ENCODE measurements at places on chromosomes 3 and 15.
A peak's percentile ranks its signal among the peaks of the same experiment; 100 is the strongest.

GRCh38 chr3:9749645-9750555 is at the start of gene OGG1:
OGG1 (plus strand) TSS chr3:9749952; CDS start chr3:9750287, 335 bp downstream.
- DNase-seq, result peak; percentile 98

- DNase-seq, result no peak
Measured at GRCh38 chr3:966341-966740, 126.5 kb upstream of the CNTN6 start.

GRCh38 chr3:24661175-24661584 is 166.5 kb upstream of the THRB start:
- DNase-seq, result no peak

- no peak for DNase-seq
Measured at GRCh38 chr15:31387479-31388118, 61.0 kb downstream of the KLF13 start.

DNA sequence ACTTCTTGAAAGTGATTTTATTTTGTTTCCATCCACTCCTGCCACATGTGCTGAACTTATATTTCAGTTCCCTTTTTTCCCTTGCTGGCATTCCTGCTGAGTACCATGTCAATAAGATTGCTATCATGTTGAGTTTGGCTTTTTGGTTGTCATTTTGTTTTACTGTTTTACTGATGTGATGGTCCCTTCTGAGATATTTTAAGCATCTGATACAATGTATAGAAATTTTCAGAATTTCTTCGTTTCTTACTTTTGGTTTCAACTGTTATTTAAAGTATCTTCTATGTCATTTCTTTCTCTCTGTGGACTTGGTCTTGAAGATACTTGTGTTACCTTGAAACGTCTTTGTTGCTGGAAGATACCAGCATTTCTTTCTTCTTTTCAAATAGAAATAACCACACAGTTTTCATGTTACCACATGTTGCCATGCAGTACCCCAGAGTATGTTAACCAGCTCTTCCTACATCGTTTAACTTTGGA is 14.1 kb downstream of the SIDT1 start:
- DNase-seq, result no peak

GRCh38 chr3:1907911-1908310 is 190.8 kb upstream of the CNTN4 start:
- no peak for DNase-seq

GRCh38 chr3:87982421-87982820 is 76.4 kb downstream of the CGGBP1 start:
- DNase-seq, result no peak

GRCh38 chr3:16332904-16333426 is 68.0 kb downstream of the OXNAD1 start:
- peak; percentile 19 for DNase-seq

DNA sequence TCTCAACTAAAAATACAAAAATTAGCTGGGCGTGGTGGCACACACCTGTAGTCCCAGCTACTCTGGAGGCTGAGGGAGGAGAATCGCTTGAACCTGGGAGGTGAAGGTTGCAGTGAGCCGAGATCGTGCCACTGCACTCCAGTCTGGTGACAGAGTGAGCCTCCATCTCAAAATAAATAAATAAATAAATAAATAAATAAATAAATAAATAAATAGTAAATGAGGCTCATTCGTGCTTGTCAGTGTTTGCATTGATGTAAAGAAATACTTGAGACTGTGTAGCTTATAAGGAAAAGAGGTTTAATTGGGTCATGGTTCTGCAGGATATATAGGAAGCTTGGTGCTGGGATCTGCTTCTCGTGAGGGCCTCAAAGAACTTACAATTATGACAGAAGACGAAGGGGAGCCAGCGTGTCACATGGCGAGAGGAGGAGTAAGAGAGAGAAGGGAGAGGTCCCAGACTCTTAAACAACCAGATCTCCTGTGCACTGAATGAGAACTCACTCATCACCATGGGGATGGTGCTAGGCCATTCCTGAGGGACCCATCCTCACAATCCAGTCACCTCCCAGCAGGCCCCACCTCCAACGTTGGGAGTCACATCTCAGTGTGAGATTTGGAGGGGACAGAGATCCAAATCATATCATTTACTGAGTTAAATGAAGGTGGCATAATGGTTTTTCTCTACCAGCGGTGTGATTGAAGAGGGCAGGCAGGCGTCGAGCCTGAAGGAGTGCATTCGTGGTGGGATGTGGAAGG is 104.5 kb downstream of the FNDC3B start:
- DNase-seq, result no peak

DNA sequence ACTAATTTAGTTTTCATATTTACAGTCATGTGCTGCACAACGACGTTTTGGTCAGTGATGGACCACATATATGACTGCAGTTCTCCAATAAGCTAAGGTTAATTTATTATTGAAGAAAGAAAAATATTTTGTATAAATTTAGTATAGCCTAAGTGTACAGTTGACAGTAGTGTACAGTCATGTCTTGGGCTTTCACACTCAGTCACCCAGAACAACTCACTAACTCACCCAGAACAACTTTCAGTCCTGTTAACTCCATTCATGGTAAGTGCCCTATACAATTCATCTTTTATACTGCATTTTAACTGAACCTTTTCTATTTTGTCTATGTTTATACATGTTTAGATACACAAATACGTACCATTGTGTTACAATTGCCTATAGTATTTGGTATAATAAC is 3.8 kb upstream of the GABRR3 start:
- no peak for DNase-seq

- DNase-seq, result no peak
Measured at GRCh38 chr3:177646749-177647148, 449.5 kb upstream of the TBL1XR1 start.

DNA sequence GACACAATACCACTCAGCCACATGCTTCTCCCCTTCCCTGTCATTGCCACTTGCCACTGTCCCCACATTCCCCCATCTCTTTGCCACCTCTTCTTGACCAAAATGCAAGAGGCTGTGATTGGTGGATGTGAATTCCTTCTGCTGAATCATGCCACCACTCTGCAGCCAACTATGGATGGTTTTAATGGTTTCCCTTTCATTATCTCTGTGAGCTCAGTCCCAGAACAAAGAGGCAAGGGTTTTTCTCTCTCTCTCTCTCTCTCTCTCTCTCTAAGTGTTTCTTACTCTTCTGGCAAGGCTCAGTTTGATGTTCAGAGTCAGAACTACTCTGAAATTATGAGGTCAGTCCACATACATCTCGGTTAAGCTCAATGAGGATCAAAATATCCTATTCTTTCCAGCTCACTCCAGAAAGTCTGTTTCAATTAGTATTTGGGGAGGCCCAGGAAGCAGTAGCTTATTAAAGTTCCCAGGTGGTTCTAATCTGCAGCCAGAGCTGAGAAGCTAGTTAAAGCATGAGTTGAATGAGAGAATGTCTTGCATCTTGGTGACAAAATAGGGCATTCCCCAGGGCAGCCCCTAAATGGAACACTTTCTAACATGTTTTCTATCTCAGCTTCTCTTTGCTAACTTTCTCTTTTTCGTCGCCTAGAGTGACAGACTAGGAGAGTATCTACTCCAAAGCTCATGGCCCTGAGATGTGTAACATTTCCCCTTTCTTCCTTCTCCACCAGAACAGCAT is 8.5 kb upstream of the ILDR1 start:
- DNase-seq, result no peak

- peak; percentile 11 for DNase-seq
Measured at GRCh38 chr3:14007006-14007405, 117.7 kb downstream of the CHCHD4 start.

- peak; percentile 14 for DNase-seq
Measured at GRCh38 chr3:184524981-184525336, 36.6 kb upstream of the EPHB3 start.
